ENCODE measurements at places on chromosomes 1 and 21.

DNA sequence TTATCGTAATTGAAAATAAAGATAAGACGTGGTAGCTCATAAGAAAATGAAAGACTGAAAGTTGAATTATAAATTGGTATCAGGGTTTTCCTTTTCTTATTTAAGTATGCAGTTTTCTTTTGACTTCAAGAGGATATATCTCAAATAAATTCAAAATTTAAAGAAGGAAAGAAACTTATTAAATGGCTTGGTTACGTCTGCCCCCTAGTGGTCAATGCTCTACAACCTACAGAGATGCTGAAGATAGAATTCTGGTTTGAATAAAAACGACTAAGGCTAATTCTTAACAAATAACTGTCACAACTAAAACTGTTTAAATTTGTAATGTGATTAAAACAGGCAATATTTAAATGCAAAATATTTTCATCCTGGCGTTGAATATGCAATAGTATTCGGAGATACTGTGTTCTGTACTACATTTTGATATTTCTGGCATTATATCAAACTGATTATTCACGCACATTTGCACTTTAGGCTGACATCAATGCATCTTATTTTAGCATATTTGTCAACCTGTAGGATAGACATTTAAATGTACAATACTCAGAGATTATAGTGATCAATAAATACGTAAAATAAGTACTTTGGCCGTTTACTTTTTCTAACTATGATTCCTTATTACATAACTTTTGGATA, 26.8 kb downstream of the IFI44 start:
- peak; percentile 70 for DNase-seq

DNA sequence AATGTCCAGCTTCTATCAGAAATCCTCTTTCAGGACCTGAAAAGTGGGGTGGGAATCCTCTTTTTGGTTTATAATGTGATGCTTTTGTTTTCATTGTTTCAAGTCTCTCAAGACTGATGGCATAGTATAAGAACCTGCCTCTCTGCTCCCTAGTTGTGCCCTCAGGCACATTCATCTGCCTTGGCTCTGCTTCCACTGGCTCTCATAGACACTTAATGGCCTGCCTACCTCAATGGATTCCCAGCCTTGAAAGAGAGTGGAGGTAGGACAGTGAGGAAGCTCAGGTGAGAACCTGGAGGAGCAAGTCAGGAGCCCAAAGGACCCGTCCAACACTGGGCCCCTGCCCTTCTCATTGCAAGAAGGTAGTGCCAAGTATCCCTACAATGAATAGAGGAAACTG, 4.8 kb downstream of the TTLL7 start:
- no peak for DNase-seq

- no peak for DNase-seq
These were observed 6.2 kb downstream of the DNMT3L start for GRCh38 chr21:44255511-44255981.

DNA sequence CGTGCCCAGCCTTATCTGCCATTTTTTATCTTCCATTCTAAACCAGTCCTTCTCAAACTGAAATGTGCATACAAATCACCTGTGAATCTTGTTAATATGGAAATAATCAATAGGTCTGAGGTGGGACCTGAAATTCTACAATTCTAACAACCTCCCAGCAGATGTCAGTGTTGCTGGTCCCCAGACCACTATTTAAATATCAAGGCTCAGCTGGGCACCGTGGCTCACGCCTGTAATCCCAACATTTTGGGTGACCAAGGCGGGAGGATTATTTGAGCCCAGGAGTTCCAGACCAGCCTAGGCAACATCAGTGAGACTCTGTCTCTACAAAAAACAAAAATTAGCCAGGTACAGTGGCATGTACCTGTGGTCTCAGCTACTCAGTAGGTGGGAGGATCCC, 4.1 kb downstream of the UQCRHL start:
- peak; percentile 20 for DNase-seq

GRCh38 chr1:202081992-202082391, 40.7 kb upstream of the GPR37L1 start:
- DNase-seq: no peak

DNA sequence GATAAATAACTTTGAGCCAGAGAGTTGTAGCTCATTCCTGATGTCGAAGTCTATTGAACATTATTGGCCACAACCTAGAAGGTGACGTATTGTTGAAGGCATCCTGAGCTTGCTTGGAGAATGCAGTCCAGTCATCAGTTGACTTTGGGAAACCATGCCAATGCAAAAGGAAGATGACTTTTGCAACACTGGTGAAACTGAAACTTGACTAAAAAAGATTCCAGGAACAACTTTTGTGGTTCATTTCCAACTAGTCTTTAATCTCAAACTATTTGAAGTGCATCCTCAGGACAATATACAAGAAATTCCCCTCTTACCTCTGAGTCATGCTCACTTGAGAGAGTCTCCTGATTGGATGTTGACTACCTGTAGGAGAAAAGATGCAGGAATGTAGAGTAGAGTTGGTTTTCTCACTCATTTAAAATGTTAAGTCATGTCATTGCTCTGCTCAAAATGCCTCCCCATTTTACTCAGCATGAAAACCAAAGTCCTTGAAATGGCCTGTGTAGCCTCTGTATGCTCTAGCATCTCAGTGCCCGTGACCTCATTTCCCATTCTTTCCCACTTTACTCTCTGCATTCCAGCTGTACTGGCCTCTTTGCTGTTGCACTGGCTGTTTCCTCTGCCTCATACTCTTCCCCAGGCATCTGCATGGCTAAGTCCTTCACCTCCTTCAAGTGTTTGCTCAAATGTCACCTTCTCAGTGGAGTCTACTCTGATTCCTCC, 24.4 kb upstream of the LEPR start:
- DNase-seq: no peak

GRCh38 chr1:212135166-212135565, 99.6 kb downstream of the DTL start:
- no peak for DNase-seq
